CD4-positive, alpha-beta T cell treated with Interleukin-15 for 4 hours (primary cell): ENCODE measurements at places on chromosomes 1 and 21.
A peak's percentile ranks its signal among the peaks of the same experiment; 100 is the strongest.

GRCh38 chr1:228007049-228007800 lies 427 bp downstream of the WNT3A start:
- DNase-seq, result no peak

GRCh38 chr1:205430696-205431305 lies 8.9 kb upstream of the LEMD1 start:
- DNase-seq, result peak; percentile 35

- no peak for DNase-seq
Observed at GRCh38 chr1:76136894-76137293, 62.3 kb downstream of the ST6GALNAC3 start.

- DNase-seq, result no peak
Observed at GRCh38 chr1:26434161-26434752, 2.1 kb downstream of the DHDDS start.

DNA sequence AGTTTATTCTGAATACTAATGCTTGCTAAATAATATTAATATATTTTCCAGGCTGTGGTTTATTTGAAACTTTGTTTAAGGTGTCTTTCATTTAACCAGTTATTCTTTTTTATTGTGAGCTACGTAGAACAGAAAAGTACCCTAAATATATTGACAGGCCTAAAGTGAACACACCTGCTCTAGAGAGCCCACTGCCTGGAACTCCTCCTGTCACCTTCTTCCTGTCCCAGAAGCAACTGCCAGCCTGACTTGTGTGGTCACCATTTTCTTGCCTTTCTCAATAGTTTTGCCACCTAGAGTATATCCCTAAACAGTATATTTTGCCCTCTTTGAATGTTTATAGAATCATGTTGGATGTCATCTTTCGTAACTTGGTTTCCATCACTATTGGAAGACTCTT lies 48.5 kb downstream of the SCCPDH start:
- no peak for DNase-seq
